ENCODE measurements at places on chromosomes 7 and 10.

GRCh38 chr7:36736899-36737211, 12.6 kb upstream of the AOAH start:
- no peak for DNase-seq

DNA sequence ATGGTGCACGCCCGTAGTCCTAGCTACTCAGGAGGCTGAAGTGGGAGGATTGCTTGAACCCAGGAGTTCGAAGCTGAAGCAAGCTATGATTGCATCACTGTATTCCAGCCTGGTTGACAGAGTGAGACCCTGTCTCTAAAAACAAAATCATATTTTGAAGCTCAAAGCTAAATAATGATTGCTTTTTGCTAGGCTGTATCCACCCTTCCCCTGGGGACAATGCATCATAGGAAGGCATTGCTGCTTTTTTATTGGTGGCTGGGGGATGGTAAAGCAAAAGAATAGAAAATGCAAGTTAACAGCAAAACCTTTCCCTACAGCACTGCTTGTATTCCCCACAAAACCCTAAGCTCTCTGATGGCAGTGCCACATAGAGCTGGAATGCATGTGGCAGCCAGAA, 107.5 kb upstream of the WAC start:
- DNase-seq = no peak

- DNase-seq = no peak
Measured at GRCh38 chr7:27579565-27579964, 83.1 kb downstream of the HIBADH start.

- DNase-seq = no peak
Measured at GRCh38 chr10:24463611-24464426, 254.9 kb downstream of the KIAA1217 start.

GRCh38 chr10:49414496-49414895, 18.6 kb upstream of the DRGX start:
- no peak for DNase-seq

DNA sequence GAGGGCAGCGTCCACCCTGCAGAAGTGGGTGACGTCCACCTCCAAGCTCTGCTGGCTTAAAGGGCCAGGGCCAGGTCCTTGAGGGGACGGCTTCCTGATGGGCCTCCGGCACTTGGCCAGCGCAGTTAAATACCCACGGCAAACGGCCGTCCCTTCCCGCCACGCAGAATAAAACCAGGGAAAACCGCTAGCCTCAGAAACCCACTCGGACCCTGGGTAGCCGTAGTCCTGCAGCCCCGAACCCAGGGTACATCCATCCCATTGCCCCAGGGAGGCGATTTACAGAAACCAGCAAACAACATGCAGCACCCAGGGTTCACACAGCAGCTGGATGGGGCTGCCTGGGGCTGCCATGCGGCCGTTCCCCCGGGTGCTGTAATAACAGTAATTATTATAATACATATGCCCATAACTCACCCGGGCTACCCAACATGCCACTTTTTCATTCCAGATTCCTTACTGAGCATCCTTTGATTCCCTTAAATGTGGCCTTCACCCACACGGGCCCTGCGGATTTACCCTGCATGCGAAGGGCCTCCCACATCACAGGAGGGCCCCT, 81.5 kb upstream of the PDGFA start:
- peak; percentile 42 for DNase-seq

DNA sequence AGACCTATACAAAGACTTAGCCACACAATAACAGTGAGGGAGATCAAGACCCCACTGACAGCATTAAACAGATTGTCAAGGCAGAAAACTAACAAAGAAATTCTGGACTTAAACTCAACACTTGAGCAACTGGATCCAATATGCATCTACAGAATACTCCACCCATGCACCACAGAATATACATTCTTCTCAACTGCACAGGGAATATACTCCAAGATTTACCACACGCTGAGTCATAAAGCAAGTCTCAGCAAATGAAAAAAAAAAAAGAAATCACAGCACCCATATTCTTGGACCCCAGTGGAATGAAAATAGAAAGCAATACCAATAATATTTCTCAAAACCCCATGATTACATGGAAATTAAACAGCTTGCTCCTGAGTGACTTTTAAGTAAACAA, 680.2 kb downstream of the PCDH15 start:
- DNase-seq = no peak

DNA sequence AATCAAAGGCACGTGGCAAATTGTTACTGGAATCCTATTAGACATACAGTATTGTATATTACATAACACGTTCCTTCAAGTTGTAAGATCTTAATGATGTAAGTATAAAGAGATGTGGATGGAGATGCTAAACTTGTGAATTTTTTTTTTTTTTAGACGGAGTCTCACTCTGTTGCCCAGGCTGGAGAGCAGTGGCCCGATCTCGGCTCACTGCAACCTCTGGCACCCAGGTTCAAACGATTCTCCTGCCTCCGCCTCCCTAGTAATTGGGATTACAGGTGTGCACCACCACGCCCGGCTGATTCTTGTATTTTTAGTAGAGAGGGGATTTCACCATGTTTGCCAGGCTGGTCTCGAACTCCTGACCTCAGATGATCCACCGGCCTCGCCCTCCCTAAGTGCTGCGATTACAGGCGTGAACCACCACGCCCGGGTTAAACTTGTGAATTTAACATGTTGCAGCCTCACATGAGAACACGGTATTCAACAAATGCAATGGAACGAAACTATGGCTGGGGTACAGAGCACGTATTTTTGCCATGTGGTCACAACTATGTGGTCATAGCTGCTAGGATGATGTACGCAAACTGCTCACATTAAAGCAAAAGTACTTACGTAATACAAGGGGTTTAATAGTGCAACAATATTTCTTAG, 818 bp upstream of the SUPV3L1 start:
- DNase-seq = peak; percentile 23

GRCh38 chr10:104033401-104033930, 52.2 kb downstream of the COL17A1 start:
- DNase-seq = no peak

GRCh38 chr7:23768022-23768421, 58.0 kb downstream of the STK31 start:
- DNase-seq = no peak

GRCh38 chr7:3380034-3380433, 79.0 kb downstream of the SDK1 start:
- DNase-seq = no peak

DNA sequence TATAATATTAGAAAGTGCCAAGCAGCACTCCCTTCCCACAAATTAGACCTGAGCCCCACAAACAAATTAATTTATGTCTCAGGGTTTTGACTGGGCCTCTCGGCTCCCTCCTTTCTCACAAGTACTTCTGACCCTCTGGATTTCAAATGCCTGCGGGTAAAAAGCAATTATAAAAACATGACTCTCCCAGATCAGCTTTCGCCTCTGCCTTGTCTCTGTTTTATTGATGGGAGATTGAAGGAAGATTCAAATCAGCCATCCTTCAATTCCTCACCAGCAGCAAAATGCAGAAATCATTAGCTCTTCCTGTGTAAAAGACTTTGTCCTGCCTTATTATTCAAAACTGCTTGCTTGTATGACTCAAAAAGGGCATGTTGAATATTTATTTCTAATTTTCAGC, 453.7 kb upstream of the MKI67 start:
- no peak for DNase-seq

DNA sequence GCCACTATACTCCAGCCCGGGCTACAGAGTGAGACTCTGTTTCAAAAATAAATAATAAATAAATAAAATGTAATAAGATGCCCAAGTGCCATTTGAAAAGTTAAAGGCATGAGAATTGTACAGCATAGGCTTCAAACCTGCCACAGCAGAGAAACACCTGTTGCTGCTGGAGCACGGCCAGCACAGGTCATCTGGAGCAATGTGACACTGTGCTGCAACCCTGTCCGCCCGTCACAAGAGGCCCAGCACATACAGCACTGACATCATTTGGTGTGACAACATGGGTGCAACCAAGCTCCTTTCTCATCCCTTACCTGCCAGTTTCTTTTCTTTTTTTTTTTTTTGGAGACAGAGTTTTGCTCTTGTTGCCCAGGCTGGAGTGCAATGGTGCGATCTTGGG, 1.3 kb downstream of the RFC2 start:
- no peak for DNase-seq

GRCh38 chr10:69952069-69952800, 100.4 kb upstream of the MACROH2A2 start:
- no peak for DNase-seq

Data from NCI-H1436 (cell line).